ENCODE measurements at places on chromosomes 13 and 19.

DNA sequence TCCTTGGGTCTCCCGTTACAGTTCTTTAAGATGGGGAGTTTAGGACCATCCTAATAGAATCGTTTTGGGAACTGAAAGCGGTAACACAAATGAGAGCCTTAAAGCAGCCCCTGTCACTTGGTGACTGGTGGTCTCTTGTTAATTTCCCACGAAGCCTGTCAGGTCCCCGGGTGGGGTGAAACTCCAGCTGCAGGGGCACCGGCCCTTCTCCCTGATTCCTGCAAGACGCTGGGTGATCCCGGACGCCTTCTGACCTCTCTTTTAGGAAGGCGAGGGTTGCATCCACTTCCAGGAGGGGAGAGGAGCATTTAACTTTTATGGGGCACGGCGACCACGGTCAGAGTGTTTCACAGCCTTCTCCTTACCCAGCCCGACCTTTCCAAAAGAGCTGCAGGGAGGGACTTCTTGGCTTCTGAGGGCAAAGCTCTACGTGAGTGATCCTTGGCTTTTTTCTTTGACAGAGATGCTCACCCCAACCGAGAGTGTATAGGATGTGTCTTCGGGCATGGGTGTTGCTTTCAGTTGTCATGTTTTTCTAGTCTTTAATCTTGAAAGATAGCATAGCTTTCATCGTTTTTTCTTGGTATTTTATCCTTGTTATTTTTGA lies 688 bp downstream of the ZNF225 start:
- no peak for DNase-seq

DNA sequence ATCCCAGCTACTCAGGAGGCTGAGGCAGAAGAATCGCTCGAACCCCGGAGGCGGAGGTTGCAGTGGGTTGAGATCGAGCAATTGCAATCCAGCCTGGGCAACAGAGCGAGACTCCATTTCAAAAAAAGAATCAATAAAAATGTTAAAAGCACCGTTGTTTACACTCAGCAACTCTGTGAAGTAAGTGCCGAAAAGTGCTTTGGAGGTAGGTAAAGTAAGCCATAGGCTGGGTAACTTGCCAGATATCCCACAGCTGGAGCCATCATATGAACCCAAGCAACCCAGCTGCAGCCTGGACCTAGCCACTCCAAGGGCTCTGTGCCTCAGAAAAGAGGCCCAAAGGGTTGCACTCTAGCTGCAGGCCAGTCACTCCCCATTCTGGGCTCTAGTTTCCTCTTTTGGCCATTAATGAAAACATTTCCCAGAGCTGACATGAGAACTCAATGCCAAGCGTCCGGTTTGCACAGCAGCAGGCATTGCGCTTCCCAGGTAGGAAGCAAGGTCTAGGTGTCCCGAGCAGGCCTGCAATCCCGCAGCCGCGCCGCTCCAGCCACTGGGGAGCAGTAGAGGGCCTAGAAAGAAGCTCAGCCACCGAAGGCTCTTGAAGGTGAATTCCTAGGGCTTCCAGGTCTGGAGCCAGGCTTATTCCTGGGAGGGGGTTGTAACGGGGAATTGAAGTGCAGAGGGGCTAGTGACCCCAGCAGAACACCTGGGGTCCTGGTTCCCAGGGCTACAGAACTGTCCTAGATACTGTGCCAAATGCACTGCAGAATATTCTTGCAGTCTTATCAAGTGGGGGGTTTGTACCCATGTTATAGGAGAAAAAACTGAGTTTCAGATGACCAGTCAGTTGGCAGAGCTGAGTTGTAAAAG lies 4.1 kb upstream of the CD79A start:
- no peak for DNase-seq

GRCh38 chr13:20566468-20566897 lies 474 bp upstream of the IFT88 start:
- no peak for DNase-seq

DNA sequence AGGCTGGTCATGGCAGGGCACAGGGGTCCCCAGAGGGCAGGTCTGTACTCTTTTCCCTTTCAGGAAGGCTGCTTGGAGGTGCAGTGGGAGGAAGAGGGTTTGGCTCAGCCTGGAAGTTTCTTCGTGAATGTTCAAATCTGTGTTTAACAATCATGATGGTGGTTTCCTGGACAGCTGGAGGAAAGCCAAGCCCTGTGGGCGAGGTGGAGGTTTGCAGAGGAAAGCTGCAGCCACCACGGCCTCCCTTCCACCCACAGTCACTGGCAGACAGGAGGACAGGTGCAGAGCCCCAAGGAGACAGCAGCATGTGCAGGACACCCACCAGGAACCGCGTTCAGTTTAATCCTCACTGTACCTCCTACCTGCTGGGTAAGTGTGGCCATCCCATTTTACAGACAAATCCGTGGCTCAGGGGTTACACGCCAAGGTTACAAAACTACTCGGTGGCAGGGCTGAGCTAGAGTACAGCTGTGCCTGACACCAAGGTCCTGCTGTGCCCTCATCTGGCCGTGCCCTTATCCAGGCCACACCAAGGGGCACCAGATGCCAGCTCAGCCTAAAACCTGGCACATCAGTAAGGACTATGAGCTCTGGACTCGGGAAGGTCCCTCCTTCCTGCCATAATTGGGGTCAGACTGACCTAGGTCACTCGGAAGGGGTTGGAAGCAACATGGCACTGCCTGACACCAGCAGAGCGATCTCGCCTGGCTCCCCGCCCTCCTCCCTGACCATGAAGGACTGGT lies 34.1 kb downstream of the SUGP2 start:
- no peak for DNase-seq

- no peak for DNase-seq
Observed at GRCh38 chr19:372306-372890, 27.8 kb upstream of the MIER2 start.

GRCh38 chr19:10478476-10478875 lies 24.7 kb downstream of the KEAP1 start:
- no peak for DNase-seq

DNA sequence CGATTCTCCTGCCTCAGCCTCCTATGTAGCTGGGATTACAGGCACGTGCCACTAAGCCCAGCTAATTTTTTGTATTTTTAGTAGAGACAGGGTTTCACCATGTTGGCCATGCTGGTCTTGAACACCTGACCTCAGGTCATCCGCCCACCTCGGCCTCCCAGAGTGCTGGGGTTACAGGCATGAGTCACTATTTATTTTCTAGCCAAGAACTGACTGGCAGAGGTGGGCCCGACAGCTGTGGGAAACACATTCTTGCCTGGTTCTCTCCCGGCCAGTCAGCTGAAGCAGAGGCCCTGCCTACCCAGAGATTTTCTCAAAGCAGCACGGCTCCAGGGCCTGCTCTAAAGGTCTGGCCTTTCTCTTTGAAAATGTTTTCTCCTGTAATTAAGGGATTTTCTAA lies 108.0 kb downstream of the KCTD15 start:
- no peak for DNase-seq

DNA sequence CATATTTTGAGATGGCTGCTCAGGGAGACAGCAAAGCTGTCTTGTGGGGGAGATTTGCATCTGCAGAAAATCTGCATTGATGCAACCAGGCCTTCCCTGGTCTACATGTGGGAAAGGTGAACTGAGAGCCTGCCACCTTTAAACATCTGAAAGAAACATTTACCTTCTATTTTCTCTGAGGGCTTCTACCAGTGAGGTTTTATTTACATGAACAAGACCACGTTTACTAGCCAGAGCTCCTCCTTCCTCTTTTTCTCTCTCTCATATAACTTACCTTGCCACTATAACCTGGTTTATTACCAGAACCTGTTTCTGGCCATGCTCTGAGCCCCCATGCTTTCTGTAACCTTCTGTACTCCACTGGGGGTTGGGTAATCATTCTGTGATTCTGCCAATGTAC lies 14.4 kb upstream of the RUBCNL start:
- DNase-seq, result no peak

DNA sequence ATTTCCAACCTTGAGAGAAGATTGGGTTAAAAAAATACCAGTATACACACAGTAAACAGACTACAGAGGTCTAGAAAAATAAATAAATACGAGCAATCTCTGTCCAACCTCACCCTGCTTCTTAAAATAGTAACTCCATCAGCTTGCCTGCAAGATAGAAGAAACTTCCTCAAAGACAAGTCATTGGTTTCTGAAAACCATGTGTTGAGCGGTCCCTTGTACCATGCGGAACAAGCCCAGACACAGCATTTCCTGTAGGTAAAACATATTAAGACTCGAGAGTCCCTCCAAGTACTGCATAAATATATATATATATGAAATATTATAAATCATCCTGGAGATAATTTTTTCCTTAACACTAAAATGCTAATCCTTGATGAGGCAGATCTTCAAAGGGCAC lies 157.4 kb downstream of the MZT1 start:
- no peak for DNase-seq

- no peak for DNase-seq
Observed at GRCh38 chr19:677601-678436, 1.6 kb downstream of the FSTL3 start.

- no peak for DNase-seq
Observed at GRCh38 chr13:48411841-48412531, 927 bp downstream of the LPAR6 start.

- DNase-seq, result no peak
Observed at GRCh38 chr19:1227304-1228054, 10.3 kb downstream of the CBARP start.

- no peak for DNase-seq
Observed at GRCh38 chr13:27928805-27929753, 9.3 kb downstream of the PDX1 start.

GRCh38 chr13:24159357-24159756 lies 1.2 kb upstream of the SPATA13 start:
- DNase-seq, result no peak

GRCh38 chr13:40185414-40185813 lies 481.0 kb downstream of the FOXO1 start:
- no peak for DNase-seq

DNA sequence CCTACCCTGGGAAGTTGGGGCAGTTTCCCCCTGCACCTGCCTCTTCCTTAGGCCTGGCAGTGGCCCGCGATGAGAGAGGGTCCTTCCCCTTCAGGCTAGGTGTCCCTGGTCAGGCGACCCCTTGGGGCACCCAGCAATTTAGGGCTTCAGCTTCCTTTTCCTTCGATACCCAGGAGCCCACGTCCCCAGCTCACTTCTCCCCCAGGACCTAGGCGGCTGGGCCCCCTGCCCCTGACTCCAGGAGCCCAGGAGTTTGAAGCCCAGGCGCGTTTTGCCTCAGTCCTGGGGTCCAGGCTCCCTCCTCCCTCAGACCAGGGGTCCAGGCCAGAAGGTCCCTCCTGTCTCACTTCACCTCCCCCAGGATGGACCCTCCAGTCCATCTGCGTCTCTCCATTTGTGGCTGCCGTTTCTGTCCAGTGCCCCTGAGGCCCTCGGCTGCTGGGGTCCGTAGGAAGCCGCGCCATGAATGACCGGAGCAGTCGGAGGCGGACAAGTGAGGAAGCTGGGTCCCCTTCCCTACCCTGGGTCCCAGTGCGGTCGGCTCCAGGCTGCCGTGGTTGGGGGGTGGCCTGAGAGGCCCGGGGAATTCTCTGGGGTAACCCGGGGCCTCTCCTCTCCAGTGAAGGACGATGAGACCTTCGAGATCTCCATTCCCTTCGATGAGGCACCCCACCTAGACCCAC lies 714 bp downstream of the CCDC106 start:
- no peak for DNase-seq

DNA sequence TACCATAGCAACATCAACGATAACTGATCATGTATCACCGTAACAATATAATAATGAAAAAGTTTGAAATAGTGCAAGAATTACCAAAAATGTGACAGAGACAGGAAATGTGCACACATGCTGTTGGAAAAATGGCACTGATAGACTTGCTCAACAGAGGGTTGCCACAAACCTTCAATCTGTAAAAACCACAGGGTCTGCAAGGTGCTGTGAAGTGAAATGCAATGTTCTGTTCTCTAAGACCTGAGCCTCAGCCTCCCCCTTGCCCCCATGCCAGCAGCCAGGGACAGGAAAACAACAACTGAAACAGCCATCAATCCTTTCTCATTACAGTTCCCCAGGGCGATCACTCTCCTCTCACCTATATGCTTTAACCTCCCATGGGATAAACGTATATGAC lies 88.4 kb downstream of the USP12 start:
- DNase-seq, result no peak

- DNase-seq, result no peak
Observed at GRCh38 chr13:39052944-39053343, 14.7 kb downstream of the NHLRC3 start.

DNA sequence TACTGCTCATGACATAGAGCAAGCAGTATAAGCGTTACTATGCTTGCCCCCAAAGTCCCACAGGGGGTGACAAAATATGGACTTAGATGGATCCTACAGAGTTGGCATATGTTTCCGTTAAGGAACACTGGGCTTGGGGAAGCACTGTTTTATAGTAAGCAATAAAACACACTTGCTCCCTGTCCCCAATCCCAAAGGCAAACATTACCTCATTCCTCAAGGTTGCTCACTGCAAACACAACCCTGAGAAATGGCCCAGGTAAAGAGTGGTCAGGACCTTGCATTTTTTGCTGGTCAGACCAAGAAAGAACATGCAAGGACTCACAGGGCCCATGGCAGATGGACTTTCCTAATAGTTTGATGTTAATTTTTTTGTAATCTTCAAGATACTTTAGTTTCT lies 32.3 kb downstream of the UGGT2 start:
- no peak for DNase-seq

DNA sequence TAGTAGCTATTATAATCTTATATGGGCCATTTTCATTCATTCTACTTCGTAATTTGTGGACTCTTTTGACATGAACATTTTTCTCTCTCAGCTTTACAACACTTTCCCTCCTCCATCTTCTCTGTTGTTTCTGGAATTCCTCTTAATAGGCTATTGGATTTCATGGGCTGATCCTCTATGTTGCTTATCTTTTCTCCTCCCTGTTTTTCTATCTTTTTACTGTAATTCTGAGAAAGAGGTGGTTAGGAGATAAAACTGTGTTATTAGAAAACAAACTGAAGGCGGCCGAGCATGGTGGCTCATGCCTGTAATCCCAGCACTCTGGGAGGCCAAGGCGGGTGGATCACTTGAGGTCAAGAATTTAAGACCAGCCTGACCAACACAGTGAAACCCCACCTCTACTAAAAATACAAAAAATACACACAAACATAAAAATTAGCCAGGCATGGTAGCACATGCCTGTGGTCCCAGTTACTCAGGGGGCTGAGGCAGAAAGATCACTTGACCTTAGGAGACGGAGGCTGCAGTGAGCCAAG lies 188.1 kb downstream of the UGGT2 start:
- no peak for DNase-seq

DNA sequence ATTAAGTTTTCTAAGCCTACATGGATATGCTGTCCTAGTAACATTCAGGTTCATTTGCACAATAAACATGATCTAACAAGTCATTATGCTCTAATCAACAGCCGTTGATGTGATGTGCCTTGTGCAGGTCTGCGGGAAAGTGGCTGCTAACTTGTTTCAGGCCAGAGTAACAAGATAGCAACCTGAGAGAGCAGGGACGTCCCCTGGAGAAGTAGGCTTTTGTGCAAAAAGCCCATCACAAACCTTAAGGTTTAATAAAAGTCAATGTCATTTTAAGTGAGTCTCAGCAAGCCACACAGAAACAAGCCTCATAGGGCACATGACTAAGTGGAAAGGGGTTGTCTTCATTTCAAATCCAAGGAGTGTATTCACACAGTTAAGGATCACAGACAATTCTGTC lies 17.6 kb downstream of the FOXO1 start:
- DNase-seq, result no peak

GRCh38 chr19:722553-723101 lies 13.9 kb downstream of the PALM start:
- no peak for DNase-seq
